ENCODE measurements at places on chromosomes 1 and 21.

- DNase-seq, result no peak
These were observed 130.8 kb downstream of the LACTBL1 start for GRCh38 chr1:22841860-22842281.

GRCh38 chr1:224173523-224173922 is 9.5 kb upstream of the DEGS1 start:
- DNase-seq, result no peak

- peak; percentile 73 for DNase-seq
These were observed 5.2 kb upstream of the FCER1G start for GRCh38 chr1:161209790-161210409.

DNA sequence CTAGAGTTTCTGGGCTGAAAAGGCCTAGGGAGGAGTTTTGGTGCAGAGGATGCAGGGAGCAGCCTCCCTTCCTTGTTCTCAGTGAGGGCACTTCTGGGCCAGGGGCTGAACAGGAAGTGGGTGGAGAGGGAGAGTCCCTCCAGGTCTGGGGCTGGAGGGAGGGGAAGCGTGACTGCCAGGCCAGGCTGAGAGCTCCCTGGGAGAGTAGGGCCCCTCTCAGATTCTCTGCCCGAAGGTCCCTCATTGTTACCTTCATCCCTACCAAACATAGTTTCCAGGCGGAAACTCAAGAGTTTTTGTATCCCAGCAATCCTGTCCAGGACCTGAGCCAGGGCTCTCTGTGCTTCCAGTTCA is 36.8 kb downstream of the CITED4 start:
- no peak for DNase-seq

DNA sequence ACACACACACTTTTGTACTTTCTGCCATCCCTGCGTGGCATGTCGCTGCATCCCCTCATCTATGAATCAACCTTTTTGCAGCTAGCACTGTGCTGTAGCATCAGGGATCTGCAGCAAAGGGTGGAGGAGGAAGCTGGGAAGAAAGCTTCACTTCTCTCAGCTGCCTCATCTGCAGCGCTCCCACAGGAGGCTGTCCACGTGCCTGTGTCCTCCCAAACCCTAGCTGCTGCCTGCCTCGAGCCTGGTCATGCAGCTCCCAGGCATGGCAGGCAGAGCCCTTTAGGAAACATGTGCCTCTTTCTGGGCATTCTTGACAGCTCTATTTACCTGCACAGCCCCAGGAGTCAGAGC is 262.1 kb upstream of the SGIP1 start:
- DNase-seq, result peak; percentile 50

DNA sequence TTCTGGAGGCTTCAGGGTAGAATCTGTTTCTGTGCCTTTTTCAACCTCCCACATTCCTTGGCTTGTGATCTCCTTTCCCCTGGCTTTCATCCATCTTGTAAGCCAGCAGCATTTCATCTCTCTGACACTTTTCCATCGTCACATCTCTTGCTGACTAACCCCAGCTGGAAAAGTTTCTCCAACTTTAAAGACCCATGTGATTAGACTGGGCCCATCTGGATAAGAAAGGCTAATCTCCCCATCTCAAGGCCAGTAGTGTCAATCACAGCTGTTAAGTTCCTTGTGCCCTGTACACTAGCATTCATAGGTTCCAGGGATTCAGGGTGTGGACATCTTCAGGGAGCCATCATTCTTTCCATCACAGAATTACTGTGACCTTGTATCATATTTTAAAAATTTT is 452.1 kb downstream of the TTLL7 start:
- DNase-seq, result no peak

- DNase-seq, result no peak
These were observed 24.1 kb downstream of the COL11A1 start for GRCh38 chr1:103084181-103084580.

DNA sequence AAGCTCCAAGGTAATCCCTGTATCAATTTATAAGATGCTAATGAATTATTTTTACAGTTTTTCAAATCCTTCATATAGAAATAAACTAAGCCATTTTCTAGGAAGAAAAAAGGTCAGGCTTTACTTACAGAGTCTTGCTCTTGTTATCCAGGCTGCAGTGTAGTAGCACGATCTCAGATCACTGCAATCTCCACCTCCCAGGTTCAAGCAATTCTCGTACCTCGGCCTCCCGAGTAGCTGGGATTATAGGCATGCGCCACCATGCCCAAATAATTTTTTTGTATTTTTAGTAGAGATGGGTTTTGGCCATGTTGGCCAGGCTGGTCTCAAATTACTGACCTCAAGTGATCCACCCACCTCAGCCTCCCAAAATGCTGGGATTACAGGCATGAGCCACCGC is 27.0 kb downstream of the RERE start:
- DNase-seq, result no peak

DNA sequence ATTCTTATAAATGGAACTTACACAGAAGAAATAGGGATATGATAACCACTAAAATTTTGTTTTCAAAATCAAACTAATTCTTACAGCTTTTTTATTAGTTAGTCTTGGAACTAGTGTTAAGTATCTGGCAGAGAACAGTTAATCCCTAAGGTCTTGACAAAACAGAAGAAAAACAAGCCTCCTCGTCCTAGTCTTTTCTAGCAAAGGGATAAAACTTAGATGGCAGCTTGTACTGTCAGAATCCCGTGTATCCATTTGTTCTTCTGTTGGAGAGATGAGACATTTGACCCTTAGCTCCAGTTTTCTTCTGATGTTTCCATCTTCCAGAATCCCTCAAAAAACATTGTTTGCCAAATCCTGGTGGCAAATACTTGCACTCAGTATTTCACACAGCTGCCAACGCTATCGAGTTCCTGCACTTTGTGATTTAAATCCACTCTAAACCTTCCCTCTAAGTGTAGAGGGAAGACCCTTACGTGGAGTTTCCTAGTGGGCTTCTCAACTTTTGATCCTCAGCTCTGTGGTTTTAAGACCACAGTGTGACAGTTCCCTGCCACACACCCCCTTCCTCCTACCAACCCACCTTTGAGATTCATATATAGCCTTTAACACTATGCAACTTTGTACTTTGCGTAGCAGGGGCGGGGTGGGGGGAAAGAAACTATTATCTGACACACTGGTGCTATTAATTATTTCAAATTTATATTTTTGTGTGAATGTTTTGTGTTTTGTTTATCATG is 42.3 kb upstream of the LAMC2 start:
- DNase-seq, result no peak

DNA sequence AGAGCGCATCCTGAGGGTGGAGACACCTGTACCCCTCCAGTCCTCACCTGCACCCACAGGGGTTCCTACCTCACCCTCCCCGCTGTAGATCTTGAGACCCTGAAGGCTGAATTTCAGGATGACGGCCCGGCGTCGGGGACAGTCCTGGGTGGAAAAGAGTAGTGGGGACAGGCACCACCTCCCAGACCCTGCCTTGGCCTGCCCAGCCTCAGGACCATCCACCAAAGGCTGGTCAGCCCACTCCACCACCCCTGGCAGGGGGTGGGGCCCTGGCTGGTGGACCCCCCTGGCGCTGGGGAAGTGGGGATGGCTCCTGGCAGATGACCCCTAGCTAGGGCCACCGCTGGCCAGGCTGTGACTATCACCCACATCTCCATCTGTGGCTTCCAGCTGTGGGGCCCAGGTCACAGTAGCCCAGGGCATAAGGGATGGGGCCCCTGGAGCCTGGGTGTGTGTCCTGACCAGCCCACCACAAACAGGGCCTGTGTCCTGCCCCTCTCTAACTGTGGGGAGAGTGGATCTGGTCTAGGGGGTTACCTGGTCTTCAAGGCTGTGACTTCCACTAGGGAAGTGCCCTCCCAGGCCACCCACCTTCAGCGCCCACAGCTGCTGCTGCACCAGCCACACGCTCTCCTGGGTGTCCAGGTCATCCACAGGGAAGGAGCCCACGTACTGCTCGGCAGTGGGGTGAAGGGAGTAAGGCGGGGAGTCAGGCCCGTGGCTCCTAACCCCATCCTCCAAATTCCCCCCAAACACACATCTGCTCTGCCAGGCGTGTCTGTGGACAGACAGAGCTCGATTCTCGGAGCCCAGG is 5.4 kb downstream of the SH2D5 start:
- no peak for DNase-seq

DNA sequence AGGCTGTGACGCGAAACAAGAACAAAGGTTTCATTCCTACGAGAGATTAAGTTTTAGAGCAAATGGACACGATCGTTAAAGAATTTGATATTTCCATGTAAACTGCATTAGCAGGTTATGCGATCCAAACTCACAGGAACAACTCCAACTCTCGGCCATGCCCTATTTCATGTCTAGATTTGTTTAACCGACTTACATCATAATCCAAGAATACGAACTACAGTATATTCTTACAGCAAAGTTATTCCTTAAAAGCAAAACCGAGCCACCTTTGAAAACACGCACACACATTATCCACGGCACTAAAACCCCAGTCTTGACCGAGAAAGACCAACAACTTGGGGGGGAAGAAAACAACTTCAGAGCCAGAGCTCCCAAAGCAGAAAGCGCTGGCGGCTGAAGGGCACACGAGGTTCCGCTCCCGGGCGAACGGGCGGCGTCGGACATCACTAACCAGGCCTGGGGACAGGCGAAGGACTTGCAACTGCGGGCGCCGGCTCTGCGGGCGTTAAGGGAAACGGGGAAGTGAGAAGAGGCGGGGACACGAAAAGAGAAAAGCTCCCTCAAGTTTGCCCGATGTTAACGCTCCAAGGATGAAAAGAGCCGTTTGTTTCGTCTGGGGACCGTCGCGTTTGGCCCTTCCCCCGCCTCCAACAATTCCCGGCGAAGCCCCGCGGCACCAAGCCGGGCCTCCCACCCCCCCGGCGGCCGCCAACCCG is 690 bp downstream of the B3GALNT2 start:
- DNase-seq, result peak; percentile 65

DNA sequence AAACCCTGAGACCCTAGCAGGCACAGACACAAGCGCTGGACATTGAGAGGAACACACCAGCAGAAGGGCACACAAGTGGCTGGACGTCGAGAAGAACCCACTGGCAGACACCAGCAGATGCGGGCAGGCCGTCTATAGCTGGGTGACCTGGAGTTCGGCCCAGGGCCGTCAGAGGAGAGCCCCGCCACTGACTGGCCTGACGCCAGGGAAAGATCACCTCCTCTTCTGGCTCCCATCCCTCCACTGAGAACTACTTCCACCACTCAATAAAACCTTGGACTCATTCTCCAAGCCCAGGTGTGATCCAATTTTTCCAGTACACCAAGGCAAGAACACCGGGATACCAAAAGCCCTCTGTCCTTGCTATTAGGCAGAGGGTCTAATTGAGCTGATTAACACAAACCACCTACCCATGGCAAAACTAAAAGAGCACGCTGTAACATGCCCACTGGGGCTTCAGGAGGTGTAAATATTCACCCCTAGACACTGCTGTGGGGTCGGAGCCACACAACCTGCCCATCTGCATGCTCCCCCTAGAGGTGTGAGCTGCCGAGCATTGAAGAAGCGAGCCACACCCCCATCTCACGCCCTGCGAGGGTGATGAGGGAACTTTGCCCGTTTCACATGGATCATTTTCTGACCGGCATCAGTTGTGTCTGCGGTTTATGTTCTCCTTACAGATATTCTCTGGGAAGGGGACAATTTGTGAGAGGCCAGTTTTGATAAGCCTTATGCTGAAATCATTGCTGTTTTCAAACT is 104.8 kb downstream of the HLX start:
- no peak for DNase-seq

GRCh38 chr1:235054936-235055335 is 73.7 kb downstream of the TOMM20 start:
- DNase-seq, result no peak
